ENCODE measurements at places on chromosomes 5 and 9. TPM values are rescaled to one million over a fixed set of nuclear protein-coding genes. Genes with fewer than 3 reads are reported as not detected.

- no peak for DNase-seq
Measured at GRCh38 chr9:93576258-93577077, at the start of gene PHF2. TSS of gene PHF2 (plus strand) at chr9:93576584. CDS start at chr9:93576774, 190 bp downstream.

DNA sequence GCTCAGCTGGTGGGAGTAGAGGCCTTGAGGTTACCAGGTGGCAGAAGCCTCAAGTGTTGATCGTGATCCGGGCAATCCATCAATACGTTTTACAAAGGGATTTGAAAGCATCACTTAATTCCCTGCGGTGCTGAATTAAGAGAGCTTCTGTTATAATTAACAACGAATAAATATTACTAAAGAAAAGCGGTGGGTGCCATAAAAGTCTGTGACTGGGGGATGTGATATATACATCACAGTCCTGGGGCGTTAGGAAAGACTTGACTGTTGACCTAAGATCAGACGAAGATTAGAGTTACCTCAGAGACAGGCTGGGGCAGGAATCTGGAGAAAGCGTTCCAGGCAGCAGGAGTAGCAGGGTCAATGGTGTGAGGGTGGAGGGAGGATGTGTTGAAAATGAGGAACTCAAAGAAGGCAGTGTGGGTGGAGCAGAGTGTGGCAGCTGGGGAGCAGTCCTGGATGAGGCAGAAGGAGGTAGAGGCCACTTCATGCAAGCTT is 6.7 kb upstream of the C5orf63 start:
- DNase-seq: no peak

DNA sequence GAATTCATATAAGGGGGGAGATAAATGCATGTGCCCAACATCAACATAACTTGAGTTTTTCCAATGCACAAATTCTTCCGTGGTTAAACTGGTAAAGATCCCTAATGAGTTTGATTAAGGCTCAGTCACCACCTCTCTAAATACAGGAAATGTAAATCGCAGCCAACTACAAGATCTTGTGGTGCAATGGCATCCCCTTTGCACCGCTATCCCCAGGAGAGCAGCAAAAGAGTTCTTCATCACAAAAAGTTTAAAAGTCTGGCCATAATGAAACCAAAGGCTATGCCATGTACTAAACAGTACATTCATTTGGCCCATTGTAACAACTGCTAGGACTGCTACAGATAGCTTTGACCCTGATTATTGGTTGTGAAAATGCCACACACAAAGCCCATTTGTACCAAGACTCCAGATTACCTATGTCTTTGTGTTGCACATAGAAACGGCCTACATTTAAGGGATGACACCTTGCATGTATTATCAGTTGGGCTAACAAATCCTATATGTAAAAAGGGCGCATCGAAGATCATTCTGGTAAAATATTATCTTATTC is 44.5 kb downstream of the ZNF608 start:
- no peak for DNase-seq

DNA sequence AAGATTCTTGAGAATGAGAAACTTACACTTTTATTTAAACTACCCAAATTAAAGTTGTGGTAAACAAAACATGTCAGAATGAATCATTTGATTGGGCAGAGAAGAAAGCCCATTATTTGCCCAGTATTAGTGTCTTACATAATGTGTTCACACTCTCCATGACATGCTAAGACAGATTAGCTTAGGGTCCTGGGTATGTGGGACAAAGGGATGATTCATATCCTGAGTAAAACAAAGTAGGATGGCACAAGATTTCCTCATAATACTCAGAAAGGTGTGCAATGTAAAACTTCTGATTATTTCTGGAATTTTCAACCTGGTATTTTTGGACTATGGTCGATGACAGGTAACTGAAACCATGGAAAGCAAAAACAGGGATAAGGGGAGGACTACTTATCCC is 183.9 kb upstream of the POU5F2 start:
- no peak for DNase-seq

GRCh38 chr9:22469928-22470544 is 23.4 kb downstream of the DMRTA1 start:
- peak; percentile 41 for DNase-seq

GRCh38 chr5:141475625-141476131 is at the start of gene PCDHGC3:
TSS of gene PCDHGC3 (plus strand) at chr5:141475966. CDS start at chr5:141476117, 151 bp downstream.
- DNase-seq: peak; percentile 83

DNA sequence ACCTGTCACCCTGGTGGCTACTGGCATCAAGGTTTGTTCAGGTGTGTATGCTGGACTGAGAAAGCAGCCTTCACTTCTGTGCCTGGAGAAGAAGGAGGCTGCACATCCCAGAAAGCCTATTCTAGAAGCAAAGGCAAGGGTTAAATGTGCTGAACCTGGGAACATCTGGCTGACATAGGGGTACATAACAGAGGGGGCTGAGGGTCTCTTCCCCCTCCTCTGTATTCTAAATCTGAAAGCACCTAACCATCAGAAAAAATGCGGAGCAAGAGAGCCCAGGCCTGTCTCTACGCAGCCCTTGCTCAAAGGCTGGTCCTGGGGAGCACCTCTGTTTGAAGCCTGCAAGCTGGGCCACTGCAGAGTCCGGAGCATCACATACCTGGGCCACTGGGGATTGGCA is 53.2 kb upstream of the FSTL4 start:
- DNase-seq: no peak

DNA sequence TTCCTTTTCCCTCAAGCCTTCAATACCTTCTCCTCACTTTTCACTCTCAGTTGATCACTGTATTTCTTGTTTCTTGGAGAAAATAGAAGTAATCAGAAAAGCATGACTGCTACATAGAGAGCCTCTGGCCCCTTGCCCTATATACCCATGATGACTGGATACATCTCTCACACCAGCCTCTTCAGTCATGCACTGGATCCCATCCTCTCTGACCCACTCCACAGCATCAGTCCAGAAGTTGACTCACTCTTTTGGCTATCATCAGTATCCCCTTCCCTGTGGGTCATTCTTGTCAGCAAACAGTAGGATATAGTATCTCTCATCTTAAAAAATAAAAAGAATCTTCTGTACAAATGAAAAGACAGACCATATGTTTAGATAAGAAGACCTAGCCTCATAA is 32.9 kb downstream of the PTCD2 start:
- no peak for DNase-seq

DNA sequence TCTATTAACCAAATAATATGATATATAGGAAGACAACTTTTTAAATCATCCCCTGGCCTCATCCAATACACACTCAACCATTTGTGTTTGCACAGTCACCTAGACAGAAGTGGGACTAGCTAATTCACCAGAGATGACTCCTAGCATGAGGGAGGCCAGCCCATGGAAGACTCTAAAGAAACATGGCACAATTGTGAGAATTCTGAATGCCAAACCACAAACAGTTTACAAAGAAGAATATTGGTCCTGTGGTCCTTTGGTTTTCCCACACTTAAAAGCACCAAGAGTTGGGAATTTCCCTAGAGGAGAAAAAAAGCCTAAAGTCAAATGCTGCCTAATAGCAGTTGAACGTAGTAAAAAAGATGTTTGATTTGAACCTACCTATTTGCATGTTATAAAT is 609.9 kb downstream of the ACTL7B start:
- DNase-seq: no peak

- DNase-seq: no peak
Measured at GRCh38 chr9:113899205-113899604, 23.1 kb downstream of the ZNF618 start.

- no peak for DNase-seq
Measured at GRCh38 chr9:121133104-121133816, 58.5 kb downstream of the CNTRL start.

GRCh38 chr5:36666986-36667385 is 60.6 kb downstream of the SLC1A3 start:
- no peak for DNase-seq

The LCP2 gene
- 0.26 TPM for total RNA-seq

The ZNF782 gene
- 3.0 TPM for total RNA-seq

The PLAC8L1 gene
- not detected for total RNA-seq

The SPATA31A3 gene
- not detected for total RNA-seq

The SPATA31C1 gene
- total RNA-seq: not detected

The PRR16 gene
- not detected for total RNA-seq

The IGFBPL1 gene
- total RNA-seq: 0.13 TPM

The PCDHGB3 gene
- total RNA-seq: 3.8 TPM

The PNPLA7 gene
- total RNA-seq: 1.1 TPM

Measured in dermis microvascular lymphatic vessel endothelial cell (primary cell).